Hippocampal formation (tissue), 2 donors: ENCODE measurements at places on chromosomes 13 and 19.
A peak's percentile ranks its signal among the peaks of the same experiment; 100 is the strongest.

DNA sequence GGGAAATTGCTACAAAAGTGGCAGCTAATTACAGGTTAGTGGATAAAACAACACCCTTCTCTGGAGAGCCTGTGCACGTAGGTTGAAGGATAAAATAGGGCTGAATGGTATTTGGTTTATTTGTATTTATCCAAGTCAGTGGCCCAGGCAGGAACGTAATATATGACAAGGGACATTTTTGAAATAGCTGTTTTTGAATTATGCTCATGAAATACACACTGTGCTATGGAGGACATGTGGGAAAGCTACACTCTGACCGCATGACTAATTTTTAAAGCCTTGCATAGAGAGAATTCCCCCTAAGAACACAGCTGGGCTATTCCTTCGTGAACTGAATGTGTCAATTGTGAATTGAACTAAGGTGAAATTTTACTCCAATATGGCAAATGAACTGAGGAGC, 292.1 kb upstream of the MAB21L1 start:
- no peak for DNase-seq

- no peak for DNase-seq
Observed at GRCh38 chr19:10356431-10356830, 17.0 kb upstream of the ICAM3 start.

GRCh38 chr13:112569821-112570220, 18.1 kb downstream of the TUBGCP3 start:
- DNase-seq = no peak

DNA sequence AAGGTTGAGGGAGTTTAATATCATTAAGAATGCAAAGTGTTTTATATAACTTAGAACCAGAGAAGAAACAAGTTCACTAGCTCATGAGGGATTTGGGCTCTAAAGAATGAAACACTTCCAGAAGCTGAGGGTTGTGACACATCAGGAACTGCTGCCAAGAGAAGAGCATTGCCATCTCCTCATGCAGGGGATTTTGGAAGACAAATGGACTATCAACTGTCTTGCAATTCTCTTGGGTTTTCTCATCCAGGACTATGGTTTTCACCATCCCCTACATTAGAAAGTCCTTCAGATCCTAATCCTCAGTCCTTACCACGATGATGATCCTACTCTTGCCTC, 59.7 kb upstream of the KL start:
- DNase-seq = no peak

- DNase-seq = no peak
Observed at GRCh38 chr19:13234518-13234917, 84.3 kb downstream of the IER2 start.

DNA sequence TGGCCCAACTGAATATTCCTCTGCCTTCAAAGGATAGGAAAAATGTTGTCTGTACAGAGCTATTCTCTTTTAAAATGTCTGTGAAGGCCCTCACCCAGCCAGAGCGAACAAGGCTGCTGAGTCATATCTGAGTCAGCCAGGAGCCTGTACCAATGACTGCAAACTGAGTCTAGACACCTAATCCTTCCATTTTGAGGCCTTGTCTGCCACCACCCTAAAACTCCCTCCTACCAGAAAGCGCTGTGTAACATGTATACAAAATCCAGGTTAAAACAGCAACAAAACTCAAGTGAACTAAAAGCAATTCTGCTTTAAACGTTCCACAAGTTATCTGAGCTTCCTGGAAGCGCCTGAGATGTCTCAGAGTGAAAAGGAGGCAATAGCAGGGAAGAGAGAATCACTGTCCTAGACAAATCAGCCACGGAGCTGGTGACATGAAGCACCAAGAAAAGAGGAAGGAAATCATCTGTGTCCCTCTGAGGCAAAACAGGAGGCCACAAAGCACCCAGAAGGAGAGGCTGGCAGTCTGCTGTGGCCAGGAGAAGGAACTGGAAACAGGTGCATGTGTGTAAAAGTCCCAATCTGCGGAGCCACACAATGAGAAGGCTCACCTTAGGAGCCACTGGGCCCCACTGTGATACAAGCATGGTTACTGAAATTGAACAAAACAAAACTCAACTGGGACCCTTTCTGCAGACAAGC, 10.2 kb downstream of the DHRS12 start:
- peak; percentile 30 for DNase-seq

DNA sequence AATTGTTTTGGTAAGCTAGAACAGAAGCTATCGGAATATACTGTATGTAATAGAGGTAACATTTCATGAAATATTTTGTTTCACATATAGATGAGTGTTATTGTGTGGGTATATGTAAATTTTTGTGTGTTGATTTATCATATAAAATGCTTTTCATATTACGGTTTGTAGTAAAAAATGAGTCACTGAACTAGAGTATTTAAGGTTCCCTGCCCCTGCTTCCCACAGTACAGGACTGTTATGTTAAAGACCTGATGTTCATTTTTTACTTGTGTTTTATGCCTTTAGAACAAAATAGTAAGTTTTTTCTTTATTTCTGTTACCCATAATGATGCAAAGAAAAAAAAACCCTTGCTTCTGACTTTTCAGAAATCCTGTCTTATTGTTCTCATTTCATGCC, 243.4 kb downstream of the ENOX1 start:
- DNase-seq = no peak

GRCh38 chr13:100547791-100548201, 40.8 kb downstream of the GGACT start:
- no peak for DNase-seq

DNA sequence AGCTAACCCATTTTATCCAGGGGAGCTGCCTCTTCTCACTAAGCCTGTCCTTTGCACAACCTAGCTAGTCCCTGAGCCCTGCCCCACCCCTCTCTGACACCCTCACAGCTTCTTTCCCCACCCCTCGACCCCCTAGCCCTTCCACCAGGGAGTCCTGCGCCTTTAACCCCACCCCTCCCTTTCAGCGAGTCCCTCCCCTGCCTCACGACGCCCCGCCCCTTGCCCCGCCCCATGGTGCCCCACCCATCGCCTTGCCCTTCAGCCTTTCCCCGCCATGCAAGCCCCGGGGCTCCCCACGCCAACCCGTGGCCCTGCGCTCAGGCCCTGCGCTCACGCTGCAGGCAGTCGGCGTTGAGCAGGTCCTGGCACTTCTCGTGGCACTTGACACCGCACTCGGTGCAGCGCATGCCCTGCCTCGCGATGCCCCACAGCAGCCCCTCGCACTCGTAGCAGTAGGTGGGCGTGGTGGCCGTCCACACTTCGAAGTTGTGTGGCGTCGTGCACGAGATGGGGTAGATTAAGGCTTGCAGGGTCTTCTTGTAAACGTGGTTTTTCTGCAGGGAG, 40.0 kb downstream of the UNC13A start:
- no peak for DNase-seq

DNA sequence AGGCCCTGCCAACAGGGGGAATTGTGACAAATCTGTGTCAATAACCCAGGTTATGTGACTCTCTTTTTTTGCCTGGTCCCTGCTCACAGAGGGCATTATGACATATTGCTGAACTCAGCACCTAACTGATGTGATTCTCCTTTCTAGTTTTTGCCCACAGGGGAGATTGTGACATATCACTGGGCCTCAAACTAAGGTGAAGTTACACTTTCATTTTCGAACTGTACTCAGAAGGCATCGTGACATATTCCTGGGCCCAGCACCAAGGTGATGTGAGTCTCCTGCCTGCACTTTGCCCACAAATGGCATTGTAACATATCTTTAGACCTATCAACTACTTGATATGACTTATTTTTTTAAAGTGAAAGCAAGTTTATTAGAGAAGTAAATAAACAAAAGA, 83.0 kb downstream of the ZNF728 start:
- no peak for DNase-seq

DNA sequence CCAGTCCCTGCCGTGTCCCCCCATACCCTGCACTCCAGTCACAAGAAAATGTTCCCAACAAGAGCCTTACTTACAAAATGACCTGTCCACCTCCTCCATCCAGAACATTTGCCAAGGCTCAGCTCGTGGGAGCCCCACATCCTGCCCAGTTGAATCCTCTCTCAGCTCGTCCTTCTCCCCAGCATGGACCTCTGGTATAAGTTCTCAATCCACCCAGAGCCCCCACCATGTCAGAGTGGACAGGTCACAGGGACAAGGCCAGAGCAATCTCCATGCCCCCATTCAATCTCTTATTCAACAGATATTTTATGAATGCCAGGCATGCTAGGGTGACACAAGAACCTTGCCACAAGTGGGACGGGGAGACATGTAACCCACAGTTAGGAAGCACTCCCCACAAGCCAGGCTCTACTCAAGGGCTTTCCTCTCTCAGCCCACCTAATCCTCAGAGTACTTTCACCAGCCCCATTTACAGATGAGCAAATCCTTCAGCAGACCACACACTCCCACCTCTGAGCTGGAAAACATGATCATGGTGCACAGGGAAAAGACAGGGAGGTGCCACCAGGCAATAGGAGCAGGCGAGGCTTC, 15.1 kb downstream of the DEDD2 start:
- DNase-seq = no peak

DNA sequence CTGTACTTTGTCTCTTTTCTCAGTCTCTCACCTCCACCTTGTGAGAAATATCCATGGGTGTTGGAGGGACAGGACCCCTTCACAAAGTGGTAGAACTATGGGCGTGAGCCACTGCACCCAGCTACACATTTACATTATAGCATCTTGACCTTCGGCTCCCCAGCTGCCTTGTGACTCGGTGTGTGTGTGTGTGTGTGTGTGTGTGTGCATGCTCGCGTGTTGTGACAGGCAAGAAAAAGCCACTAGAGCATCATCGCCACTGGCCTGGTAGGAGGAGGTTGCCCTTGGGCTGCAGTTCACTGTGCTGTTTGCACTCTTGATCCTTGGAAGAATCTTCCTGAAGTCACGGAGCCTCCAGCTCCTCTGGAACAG, 13.7 kb upstream of the ZNF888 start:
- DNase-seq = no peak

DNA sequence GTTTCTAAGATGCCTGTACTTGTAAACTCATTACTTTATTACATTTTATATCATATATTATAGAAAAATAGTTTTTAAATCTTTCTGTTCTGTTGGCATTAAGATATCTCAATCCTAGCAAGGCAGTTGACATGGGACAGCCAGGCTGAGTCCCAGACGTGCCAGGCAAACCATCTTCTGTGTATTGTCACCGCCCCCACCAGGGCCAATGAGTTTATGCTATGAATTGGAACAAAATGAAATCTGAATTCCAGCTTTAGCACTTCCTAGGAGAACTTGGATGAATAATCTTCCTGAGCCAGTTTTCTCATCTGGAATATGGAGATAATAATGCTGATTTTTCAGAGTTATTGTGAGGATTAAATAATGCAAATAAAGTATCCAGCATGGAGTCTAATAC, 79.9 kb upstream of the GSX1 start:
- DNase-seq = no peak

DNA sequence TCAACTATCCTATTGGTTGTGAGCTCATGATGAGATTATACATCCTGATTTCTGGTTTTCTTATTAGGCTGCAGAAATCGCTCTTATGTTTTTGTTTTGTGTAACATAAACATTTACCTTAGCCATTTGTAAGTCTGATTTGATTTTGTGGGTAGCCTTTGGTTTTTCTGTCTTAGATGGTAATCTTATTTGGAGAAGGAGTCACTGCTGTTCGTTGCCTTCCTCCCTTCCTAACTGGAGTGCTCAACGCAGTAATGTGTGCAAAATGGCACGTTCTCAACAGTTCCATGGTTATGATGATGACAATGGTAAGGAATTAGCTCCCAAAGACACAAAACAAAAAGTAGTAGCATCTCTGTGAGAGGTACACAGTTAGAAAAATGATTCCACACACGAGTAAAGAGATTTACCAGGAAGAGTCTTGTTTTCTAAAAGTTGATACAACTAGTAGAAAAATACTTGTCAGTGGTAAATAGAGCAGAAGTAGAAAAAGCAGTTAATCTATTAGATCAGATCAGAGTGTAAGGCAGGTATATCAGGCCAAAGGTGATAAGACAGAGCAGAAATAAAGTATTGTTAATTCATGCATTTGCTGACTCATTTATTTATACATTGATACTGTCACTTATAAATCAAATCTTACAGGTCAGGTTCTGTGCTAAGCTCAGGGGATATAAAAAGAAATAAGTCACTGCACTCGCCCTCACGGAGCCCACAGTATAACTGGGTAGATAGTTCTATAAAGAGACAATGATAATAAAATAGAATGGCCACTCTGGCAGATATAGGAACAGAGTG, 270.0 kb downstream of the NALCN start:
- DNase-seq = no peak

- no peak for DNase-seq
Observed at GRCh38 chr13:37490176-37490779, 108.3 kb downstream of the POSTN start.

DNA sequence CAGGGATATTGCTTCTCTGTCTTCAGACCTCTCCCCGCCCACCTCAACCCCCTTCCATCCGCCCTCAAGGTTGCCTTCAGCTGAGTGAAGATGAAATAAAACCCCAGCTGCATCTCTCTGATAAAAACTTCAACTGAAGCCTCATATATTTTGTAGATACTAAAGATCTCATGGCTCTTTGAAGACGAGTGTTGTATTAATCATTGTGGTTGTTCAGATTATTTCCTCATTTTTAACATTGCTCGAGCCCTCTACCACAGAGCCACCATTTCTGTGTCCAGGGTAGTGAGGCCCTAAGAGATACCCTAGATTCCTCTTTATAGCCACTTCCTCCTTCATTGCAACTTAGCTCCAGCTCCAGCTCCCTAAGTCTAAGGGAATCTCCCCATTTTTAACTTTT, 312.8 kb upstream of the ZNF507 start:
- no peak for DNase-seq

DNA sequence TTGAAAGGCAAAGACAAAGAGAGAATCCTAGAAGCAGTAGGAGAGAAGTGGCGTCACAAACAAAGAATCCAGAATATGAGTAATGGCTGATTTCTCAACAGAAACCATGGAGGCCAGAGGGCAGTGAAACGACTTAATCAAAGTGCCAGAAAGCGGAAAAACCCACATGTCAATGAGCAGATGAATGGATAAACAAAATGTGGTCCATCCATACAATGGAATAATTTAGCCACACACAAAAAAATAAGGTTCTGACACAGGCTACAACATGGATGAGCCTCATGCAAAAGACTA, 52.2 kb upstream of the RANBP3 start:
- DNase-seq = no peak

- DNase-seq = no peak
Observed at GRCh38 chr13:30153545-30154426, 153.6 kb downstream of the KATNAL1 start.

- no peak for DNase-seq
Observed at GRCh38 chr19:18231775-18232174, 5.5 kb upstream of the PDE4C start.

DNA sequence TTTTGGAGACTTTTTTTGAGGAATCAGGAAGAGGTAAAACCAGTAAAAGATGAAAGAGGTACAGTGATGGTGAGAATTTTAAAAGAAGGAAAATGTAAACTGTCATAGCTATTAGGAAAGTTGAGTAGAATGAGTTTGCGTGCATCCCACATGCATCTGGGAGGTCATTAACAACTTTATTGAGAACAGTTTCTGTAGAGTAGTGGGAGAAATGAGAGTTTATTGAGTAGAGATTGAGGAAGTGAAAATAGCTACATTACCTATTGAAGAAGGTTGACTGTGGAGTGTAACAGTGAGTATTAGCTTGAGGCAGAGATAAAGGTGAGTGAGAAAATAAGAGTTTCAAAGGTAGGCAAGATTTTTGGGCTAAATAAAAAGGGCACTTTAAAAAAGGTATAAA, 38.7 kb downstream of the BRCA2 start:
- DNase-seq = no peak
